ENCODE measurements at places on chromosomes 13 and 19. TPM values are rescaled to one million over a fixed set of nuclear protein-coding genes. Genes with fewer than 3 reads are reported as not detected.
A peak's percentile ranks its signal among the peaks of the same experiment; 100 is the strongest.

DNA sequence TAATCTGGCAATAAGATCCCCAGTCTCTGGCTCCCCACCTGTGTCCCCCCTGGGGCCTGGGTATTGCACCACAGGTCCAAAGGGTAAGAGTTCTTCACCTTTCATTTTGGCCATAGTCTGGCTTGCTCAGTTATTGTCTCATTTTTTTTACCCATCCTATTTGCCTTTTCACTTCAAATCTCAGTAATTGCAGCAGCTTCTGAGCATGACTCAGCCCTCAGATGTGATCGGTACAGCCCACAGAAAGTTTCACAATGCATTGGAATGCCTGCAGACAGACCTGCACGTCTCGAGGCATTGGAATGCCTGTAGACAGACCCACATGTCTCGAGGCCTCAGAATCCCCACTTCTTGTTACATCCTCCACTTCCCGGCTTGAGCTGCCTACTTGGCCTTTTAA lies 173.6 kb downstream of the NUFIP1 start:
- DNase-seq: peak; percentile 68

GRCh38 chr13:76886292-76887075 lies at the start of gene KCTD12:
TSS of gene KCTD12 (minus strand) at chr13:76886405. CDS start at chr13:76886148, 257 bp downstream.
- peak; percentile 41 for DNase-seq

- DNase-seq: no peak
Measured at GRCh38 chr13:71621174-71622124, 245.6 kb downstream of the DACH1 start.

Gene IL27RA
- 5.6 TPM for total RNA-seq

Gene VSTM2B
- not detected for total RNA-seq

Data from NCI-H460 (cell line).